ENCODE measurements at places on chromosomes 16 and 17.
A peak's percentile ranks its signal among the peaks of the same experiment; 100 is the strongest.

- DNase-seq = no peak
Observed at GRCh38 chr16:83648347-83648746, 159.4 kb upstream of the HSBP1 start.

- DNase-seq = no peak
Observed at GRCh38 chr16:54679531-54679930, 251.1 kb upstream of the IRX5 start.

- no peak for DNase-seq
Observed at GRCh38 chr17:14768923-14769322, 468.0 kb downstream of the HS3ST3B1 start.

GRCh38 chr16:57950382-57950781 is 20.5 kb downstream of the CNGB1 start:
- DNase-seq = no peak

- peak; percentile 97 for DNase-seq
Observed at GRCh38 chr17:59892251-59892923, 356 bp downstream of the TUBD1 start.

- DNase-seq = peak; percentile 7
Observed at GRCh38 chr17:6913608-6914443, 82.0 kb upstream of the ALOX12 start.

DNA sequence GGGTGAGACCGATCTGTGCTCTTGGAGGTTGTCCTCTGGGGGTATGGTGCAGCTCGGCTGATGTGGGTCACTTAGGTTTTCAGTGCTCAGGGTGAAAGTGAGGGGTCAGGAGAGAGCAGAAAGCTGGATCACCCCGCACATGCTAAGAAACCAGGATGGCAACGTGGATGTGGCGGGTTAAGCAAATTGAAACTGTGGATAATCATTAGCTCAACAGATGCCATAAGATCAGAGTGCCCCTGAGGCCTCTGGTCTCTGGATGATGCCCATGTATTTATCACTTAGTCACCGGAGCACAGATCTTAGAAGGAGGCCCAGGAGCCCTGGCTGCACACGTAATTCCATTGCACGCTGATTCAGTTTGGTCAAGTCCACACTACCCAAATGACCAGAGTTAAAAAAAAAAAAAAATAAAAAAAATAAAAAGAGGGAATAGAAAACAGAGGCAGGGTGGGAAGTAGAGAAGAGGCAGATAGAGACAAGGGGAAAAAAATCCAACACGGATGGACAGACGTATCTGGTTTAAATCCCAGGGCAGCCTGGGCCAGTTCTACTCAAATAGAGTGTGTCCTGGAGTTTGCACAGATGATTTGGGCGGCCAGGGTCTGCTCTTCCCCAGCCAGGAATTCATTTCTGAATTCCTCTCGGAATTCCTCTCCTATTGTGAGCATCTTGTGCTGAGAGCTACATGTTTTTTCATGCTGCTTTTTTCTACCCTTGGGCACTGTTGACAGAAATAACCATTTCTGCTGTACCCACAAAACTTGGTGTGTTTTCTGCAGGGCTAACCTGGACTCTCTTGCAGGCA is 378.3 kb downstream of the CPPED1 start:
- no peak for DNase-seq

DNA sequence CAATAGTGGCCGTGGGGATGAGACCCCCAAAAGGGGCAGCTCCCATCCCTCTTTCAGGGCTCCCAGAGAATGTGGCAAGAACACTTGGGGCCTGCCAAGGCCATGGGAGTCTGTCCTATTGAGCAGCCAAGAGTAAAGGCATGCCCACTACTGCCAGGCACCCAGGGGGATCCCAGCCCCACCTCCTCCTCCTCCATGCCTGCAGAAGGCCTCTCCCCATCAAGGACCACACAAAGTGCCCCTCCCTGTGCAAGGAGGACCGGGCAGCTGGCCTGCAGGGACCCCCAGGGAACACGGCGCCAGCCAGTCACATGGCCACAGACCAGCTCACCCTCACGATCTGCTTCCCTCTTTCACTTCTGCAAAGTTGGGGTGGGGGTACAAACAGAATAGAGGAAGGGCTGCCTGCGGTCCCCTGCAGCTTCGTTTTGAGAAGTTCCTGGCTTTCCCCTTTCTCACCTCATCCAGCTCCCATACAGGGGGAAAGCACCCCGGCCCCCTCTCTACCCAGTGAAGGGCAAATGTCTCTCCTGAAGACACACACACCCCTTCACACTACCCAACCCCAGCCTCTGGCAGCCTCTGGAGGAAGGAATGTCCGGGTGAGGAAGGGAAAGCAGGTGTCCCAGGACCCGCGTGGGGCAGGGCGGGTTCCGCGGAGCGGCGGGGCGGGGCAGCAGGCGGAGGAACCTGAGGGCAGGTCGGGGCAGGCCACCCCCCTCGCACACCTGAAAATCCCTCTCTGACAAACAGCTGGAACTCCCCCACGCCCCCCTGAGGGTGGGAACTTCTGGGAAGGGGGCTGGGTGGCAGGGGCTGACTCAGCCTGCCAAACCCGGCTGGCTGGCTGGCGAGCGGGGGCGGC is 2.0 kb downstream of the PPP1R9B start:
- DNase-seq = no peak

DNA sequence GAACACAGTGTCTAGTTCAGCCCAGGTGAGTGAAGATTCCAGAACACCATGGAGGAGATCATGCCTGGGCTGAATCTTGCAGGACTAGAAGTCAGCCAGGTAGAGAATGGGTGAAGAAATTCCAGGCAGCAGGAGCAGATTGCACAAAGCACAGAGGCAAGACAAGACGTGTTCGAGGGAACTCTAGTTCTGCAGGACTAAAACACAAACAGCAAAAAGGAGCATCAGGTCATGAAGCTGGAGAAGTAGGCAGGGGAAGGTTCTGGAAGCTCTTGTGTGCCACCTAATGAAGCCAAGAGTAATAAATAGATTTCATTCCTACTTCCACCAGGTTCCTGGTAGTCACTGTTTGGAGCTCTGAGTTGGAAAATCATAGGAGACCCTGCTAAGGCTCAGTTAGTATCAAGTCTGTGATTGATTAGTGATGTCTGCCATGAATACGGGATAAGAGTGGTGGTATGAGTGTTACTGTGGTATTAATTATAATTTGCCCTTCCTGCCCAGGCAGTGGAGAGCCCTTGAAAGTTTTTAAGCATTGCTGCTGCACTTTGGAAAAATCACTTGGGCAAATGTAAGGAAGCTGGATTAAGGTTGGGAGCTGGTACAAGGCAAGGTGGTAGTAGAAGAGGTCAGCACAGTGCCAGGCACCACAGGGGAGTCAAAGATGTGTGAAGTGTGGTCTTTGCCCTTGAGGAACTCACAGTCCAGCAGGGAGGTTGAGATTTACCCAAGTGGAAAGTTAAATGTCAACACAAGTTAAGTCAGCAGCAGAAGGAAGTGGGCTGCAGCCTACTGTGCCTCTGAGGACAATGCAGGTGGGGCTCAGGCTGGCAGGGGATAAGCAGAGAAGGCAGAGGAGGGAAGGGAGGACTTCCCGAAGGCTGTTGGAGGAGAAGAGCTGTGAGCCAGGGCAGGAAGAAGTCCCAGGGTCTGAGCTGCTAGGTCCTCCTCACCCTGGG is 13.5 kb upstream of the FOXN1 start:
- no peak for DNase-seq

DNA sequence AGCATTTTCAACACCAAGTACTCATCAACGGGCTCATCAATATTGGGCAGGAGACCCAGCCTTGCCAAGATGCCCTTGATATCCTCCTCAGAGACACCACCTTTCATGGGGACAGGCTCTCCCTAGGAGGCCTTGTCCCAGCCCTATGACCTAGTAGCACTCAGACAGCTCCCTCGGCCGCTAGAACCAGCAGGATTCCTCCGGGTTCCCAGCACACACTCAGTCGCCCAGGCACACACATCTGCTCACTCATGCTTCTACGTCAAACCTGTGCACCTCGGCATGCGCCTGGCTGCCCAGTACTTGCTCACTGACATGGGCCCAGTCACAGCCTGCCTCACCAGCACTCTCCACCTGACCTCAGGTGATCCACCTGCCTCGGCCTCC is 17.0 kb downstream of the SRCIN1 start:
- no peak for DNase-seq

GRCh38 chr17:33712120-33712519 is 419.0 kb upstream of the ASIC2 start:
- DNase-seq = no peak

DNA sequence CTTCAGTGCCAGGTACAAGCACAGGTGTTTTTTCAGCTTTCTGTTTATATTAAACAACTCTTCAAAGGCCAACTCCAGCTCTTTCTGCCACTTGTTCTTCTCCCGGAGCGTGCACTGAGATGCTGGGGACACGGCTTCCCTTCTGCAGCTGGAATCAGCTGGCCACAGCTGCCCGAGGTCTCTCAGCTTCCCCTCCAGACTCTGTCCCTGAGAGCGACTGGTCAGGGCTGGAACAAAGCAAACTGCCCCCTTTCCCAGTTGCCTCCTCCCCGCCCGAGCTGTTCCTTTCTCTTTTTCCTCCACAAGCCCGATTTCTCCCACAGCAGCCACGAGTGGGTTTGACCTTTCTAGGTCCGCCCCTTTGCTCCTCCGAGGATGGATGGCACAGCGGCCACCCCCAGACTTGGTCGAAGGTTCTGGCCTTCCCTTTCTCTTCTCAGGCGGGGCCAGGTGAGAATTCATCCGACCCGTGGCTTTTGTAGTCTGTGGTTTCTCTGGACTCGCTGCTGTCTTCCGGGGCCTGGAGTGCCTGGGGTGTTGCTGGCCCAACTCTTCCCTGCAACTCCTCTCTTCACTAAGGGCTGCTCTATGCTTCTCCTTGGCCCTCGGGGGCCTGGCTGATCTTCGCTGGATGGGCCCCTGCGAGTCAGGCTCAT is 11.5 kb downstream of the CEP295NL start:
- no peak for DNase-seq

DNA sequence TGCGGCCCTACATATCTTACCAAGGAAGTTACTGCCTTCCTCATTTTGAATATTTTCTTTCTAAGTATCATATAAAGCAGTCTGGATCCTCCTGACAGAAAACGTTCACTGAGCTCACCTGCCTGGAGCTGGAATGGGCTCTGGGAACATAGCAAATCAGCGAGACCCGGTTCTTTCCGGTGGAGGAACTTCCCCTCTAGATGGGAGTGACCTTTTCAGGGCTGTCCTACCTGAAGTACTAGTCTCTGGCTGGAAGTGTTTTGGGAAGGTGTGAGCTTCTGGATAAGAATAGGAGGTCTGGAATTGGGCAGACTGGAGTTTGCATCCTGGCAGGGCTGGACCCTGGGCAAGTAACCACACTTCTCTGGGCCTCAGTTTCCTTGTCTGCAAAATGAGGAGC is 79.3 kb downstream of the SDR42E1 start:
- DNase-seq = no peak

DNA sequence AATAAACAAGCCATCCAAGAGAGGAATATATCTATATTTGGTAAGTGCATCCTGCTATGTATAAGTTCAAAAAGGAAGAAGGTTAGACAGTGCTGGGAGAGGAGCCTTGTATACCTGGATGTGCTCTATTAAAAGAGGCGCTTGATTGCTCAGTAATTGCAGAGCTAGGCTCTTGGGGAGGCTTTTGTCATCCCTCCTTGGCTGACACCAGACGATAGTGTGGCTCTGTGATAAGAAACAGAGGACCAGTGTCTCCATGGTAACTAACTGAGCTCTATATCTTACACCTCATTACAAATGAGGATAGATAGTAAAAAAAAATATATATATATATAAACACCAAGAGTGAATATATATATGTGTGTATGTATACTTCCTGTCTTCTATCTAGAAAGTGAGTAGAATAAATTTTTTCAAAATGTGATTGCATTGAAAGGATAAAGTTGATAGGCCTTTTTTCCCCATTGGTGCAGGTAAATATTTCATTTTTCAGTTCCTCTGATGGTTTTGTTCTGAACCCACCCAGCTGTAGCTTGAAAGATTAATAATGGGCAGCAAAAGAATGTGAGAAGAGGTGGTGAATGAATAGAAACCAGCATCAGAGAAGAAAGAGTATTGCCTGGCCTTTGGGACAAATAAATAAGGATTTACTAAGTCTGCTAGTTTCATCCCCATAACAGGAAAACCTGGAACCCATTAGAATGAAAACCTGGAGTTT is 303.7 kb downstream of the ZFHX3 start:
- DNase-seq = no peak

DNA sequence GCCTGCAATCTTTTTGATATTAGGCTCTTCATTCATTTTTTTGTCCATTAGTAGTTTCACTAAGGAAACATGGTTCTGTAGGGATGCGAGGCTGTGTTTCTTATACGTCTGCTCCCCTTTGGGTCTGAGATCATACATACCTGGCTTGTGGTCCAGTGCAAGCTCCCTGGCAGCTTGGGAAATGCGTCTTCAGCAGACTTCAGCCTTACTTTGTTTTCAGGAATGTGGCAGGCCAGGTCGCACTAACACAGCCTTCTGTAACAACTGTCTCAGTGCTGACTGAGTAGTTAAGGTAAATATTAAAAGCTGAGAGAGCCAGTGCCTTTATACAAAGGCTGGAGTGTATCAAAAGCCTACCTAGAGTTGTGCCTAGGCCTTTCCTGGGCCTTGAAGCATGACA is 970.5 kb upstream of the EEF2KMT start:
- no peak for DNase-seq

DNA sequence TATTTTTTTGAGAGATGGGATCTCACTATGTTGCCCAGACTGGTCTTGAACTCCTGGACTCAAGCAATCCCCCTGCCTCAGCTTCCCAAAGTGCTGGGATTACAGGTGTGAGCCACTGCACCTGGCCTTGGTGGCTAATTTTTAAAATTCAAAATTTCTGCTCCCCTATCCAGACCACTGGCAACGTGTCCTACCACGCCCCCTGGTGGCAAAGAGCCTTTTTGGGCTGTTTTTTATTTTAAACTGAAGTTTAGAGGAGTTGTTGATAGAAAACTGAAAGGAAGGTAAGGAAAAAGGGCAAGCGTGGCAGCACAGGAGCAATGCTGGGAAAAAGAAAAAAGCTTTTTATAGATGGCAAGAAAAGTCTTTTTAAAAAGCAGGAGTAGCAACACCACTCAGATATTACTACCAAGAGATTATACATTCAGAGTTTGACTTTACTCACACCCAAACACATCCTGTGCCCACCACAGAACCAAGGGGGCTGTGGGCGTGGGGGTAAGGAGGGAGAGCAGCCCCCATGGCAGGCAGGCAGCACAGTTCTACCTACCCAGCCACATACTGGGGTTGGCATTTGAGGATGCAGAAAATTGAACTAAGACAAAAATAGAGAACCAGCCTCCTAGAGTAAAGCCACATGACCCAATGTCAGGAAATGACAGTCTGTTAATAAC is 4.2 kb upstream of the MXRA7 start:
- DNase-seq = no peak

DNA sequence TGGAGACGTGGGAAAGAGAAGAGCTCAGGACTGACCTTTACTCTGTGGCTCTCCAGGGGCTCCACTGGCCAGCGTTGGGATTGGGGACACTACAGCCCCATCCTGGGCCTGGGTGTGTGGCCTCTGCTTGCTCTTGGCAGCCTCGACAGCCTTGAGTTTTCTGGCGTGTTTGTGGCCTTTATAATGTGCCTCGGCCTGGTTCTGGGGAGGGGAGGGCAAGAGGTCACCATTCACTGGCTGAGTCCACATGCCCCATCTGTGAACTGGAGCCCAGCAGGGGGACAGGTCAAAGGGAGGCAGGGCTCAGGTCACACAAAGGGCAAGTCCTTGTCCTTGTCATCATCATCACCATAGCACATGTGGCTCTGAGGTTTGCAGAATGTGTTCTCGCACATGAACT is 11.7 kb downstream of the NKIRAS2 start:
- DNase-seq = no peak

- no peak for DNase-seq
Observed at GRCh38 chr17:16281351-16281750, 64.3 kb downstream of the PIGL start.

- no peak for DNase-seq
Observed at GRCh38 chr16:5838725-5839124, 741.1 kb upstream of the EEF2KMT start.

GRCh38 chr17:64015447-64015846 is 5.0 kb downstream of the ICAM2 start:
- DNase-seq = no peak

Data from foreskin melanocyte (primary cell).